Fibroblast of mammary gland (primary cell): ENCODE measurements at places on chromosomes 2 and 18.

DNA sequence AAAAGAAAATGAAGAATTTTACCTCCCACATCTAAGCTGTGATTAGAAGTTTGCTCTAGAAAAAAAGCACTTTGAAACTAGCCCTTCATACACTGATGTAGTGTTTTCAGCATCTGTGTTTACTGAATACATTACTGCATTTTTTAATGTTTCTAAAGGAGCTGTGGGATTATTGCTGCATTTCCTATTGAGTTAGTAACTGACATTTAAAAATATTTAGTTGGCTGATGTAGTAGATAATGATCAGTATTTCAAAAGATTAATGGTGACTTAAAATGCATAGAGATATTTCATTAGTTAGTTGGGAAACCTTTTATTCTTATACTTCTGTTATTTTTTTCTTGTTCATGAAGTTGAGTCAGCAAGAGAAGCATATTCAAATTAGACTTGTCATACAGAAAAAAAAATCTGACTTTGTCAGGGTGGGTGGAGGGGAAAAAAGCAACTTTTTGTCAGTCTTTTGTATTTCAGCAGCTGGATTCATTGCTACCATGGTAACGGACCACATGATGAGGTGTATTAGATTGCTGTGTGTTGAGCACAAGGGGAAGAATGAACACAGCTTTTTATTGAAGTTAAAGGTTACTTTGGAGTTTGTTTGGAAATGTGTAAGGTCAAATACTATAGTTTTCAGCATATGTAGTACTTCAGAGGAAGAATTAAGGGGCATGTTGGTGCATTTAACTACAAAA lies at the start of gene DTNA:
DTNA (plus strand) TSS at position 549 of the 692 bp plus-strand sequence. CDS start 45,679 bp downstream, outside the sequence.
- peak; percentile 98 for DNase-seq

DNA sequence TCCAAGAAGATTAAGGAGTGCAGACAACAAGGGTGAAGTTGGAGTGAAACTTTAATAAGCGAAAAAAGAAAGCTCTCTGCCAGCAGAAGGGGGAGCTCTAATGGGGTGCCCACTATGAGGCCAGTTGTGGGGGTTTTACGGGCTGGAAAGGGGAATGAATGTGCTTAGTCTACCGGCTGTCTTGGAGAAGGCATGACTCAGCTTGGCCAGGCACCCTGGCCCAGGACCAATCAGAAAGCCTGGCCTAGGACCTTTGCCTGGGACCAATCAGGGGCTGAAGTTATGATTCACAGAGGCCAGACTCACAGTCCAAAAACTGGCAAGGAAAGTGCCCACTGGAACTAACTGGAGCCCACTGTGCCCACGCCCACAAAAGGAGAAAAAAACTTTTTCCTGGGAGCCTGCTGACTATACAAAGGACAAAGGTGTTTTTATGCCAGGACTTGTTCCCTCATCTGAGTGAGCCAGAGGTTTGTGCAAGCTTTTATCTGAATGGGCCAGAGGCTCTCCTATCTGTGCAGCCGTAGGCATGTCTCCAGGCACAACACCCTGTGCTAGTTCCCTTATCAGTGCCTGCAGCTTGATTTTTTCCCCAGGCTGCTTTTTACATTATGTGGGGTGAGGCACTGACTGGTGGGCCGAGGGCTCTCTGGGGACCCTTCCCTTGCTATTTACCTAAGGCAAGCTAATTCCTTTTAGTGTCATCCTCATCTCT lies 18.6 kb downstream of the CMPK2 start:
- peak; percentile 45 for DNase-seq

- peak; percentile 45 for DNase-seq
Observed at GRCh38 chr2:189116979-189117378, 62.6 kb downstream of the COL5A2 start.

GRCh38 chr18:32289483-32290075 lies 99.7 kb downstream of the MEP1B start:
- DNase-seq: peak; percentile 75

DNA sequence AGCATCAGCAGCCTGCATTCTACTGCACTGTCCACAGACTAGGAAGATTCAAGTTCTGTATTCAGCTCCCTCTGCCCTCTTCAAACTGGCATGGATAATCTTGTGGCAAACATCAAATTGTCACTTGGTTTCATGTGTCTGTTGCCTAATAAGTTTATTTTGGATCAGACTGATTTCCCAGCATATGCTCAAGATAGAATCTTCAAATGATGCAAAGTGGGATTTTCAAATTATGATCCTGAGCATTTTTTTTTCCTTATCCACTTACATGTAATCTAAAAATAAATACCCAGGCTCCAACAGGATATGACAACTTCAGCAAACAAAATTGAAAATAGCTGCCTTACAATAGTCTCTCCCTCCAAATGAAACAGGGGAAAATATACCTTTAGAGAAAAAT lies 160.9 kb upstream of the VRK2 start:
- no peak for DNase-seq

DNA sequence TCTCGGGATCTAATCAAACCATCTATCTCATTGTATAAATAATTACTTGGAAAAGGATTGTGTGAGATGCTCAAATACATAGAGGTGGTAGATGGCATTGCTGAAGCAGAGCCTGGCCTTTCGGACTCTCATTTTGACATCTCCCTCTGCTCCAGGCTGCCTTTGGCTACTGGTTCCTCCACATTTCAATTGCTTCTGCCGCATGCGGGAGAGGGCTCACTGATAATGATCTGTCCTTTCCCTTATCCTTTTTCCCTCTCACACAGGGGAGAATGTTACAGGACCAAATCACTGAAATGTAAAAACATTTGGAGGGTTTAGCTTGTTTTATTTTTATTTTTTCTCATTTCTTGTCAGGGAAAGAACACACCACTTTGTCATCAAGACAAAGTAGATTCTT lies 380.6 kb upstream of the UBE2E3 start:
- DNase-seq: no peak

DNA sequence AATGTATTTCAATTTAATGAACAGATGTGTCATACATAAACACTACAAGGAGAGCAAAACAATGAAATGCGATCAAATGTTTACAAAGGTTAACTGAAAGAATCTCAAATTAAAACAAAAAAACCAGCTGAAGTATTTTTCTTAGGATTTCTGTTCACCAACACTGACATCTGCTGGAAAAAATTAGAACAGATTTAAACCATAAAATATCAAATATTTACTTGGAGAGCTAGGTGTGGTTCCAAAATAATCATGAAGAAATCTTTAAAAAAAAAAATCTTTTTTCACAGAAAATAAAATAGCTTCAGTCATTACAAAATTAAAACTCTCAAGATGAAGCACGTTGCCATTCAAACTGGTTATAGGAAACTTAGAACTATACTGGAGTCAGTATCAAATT lies 13.8 kb downstream of the MMADHC start:
- DNase-seq: peak; percentile 24

DNA sequence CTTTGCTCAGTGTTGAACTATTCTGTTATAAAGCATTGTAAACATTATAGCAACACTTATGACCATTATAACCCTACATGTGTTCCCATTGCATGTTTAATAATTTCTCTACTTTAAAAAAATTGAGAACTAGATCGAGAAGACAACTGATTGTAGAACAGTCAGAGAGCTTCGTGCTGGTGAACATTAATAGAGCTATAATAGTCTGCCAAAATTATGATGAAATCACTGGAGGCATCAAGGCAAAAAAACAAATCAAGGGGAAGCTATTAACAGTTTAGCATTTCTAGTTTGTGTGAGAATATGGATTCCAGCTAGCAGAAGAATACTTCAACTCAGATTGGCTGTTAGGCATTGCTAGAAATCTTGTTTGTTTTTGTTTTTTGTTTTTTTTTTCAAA lies 284.2 kb downstream of the CAMKMT start:
- no peak for DNase-seq

DNA sequence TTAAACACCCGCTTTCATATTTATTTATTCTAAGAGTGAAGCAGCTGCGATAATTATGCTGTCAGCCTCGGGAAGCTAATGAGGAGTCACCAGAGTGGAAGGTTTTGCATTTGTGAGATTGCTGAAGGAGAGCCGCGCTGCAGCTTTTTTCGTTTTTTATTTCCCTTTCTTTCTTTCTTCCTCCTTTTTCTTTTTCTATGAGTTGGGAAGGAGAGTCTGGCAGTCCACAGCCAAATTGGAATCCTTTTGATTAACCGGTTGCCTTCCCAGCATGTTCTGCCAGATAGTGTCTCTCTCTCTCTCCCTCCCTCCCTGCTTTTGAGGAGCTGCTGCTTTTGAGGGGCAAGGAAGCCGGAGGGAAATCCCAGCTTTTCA lies 82.1 kb downstream of the CDK15 start:
- no peak for DNase-seq

GRCh38 chr18:25832001-25832604 lies 258.3 kb downstream of the SS18 start:
- peak; percentile 68 for DNase-seq

- no peak for DNase-seq
Observed at GRCh38 chr18:74512321-74513053, 16.3 kb downstream of the CNDP2 start.

DNA sequence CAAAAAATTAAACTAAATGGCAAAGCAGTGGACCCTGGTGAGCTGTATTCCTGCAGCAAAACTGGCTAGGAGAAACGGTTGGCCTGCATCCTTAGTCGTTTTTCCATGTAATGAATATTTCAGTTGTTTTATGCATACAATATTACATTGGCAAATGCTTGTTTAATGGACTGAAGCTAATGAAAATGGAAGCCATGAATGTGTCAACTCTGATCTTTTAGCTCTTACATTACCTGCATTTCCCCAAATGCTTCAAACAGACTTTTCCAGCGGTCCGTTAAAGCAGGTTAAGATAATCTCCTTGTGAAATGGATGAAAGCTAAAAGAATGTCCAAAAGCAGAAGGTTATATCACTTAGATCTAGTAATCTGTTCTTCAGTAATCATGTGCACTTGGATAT lies 686.3 kb upstream of the SETBP1 start:
- DNase-seq: no peak

GRCh38 chr2:144333143-144333555 lies 186.8 kb downstream of the ZEB2 start:
- DNase-seq: no peak

GRCh38 chr2:26088038-26088643 lies 54.3 kb downstream of the RAB10 start:
- peak; percentile 42 for DNase-seq

GRCh38 chr2:178496049-178496448 lies 15.8 kb downstream of the PLEKHA3 start:
- no peak for DNase-seq

DNA sequence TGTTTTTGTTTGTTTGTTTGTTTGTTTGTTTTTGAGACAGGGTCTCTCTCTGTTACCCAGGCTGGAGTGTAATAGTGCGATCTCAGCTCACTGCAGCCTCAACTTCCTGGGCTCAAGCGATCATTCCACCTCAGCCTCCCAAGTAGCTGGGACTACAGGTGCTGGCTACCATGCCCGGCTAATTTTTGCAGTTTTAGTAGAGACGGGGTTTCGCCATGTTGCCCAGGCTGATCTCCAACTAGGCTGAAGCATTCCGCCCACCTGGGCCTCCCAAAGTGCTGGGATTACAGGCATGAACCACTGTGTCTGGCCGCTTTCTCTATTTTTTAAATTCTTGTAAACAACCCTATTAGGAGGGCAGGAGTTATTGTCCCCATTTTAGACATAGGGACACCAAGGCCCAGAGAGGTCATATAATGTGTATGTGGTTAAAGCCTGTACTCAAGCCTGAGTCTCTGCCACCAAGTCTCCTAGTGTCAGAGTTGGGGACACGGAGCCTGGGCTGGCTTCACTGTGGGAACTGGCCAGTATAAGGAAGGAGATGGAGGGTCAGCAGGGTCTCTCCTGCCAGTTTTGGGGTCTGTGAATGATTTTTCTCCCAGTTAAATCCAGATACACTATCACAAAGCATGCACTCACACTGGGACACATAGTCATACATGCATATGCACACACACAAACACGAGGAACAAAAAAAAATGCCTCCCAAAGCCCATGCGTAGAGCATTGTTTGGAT lies 27.5 kb upstream of the MCFD2 start:
- no peak for DNase-seq
